ENCODE measurements at places on chromosomes 13 and 19.

- DNase-seq = no peak
Measured at GRCh38 chr19:15358918-15359317, 20.7 kb downstream of the AKAP8 start.

- DNase-seq = no peak
Measured at GRCh38 chr19:29714371-29714952, 599 bp downstream of the C19orf12 start.

DNA sequence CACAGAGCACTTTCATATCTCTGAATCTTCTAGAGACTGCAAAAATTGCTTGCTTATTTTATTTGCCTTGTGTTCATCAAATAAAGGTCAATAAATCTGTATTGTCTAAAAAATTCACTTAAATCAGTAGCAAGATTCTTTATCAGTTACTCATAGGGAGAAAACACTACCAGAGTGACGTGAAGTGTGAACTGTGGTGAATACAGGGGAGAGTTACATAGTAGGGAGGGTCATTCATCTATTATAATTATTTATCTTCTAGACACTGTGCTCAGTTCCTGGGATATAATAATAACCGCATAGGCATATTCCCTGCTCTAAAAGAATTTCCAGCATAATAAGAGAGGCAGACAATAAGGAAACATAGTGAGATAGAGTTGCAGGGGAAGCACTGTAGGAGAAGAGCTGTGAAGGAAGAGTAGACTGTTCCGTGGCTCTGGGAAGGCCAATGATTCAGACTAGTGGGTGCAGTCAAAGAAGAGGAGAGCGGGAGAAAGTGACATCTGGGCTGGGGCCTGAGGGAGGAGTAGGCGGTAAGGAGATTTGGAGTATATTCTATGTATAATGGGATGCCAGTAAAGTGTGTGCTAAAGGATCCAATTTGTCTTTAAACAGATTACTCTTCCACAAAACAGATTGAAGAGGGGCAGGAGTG, 84.0 kb upstream of the TDRD3 start:
- no peak for DNase-seq

GRCh38 chr19:39934584-39935363, at the start of gene FCGBP:
FCGBP (minus strand) TSS chr19:39934634.
- no peak for DNase-seq

DNA sequence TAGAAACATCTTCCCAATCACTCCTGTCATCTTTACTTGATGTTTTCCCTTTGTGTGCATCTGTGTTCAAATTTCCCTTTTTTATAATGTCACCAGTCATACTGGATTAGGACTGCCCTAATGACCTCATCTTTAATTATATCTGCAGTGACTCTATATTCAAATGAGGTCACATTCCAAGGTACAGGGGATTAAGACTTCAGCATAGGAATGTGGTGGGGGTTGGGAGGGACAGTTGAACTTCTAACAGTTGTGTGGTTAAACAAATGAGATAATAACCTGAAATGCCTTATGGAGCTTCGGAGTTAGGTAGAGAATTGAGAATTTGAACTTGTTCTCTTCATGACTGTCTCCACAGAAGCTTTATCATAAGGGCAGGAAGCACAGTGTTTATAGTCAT, 23.0 kb downstream of the PAN3 start:
- no peak for DNase-seq

DNA sequence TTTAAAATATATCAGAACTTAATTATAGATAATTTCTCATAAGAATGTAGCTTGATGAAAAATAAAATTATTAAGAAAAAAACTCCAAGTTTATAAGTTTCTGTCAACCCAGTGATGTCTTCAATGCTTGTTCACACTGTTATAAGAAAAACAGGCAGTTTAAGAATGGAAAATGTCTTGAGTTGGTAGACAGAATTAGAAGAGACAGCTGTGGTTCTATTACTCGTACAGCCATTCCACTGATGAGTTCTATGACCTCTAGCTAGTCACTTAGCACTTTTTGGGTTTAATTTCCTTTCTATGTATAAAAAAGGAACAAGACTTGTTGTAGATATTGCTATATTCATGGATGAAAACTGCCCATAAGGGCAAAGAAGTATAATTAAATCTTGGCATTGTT, 1013.1 kb upstream of the ATXN8OS start:
- no peak for DNase-seq

GRCh38 chr19:19040417-19040816, 7.0 kb downstream of the ARMC6 start:
- peak; percentile 96 for DNase-seq

All from fibroblast of gingiva (primary cell).